ENCODE measurements at places on chromosomes 5 and 9. TPM values are rescaled to one million over a fixed set of nuclear protein-coding genes. Genes with fewer than 3 reads are reported as not detected.

ACOT12 gene
- not detected for total RNA-seq

DNA sequence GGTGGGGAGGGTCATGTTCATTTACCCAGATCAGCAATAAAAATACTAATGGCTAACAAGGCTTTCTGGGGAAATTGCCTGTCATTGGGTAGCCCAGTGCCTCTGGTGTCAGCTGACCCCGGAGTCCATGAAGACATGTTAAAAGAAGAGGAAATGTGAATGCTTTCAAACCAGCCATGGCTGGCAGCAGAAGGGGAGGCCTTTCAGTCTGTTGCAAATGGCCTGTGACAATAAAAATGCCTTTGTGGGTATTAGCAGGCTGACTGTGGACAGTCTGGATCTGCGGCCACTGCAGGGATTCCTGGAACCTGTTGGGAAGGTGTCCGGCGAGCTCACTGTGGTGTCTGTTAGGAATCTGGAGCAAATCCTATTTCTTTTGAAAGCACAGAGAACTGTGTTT lies 7.5 kb downstream of the ABL1 start:
- no peak overlapping the region for H3K27ac ChIP-seq
- no peaks in the 10 kb centered on the region for H3K27me3 ChIP-seq
- no peak overlapping the region for H3K4me3 ChIP-seq
- H3K4me1 ChIP-seq = peaks cover 92% of the 10 kb centered on the region

KIAA0825 gene
- total RNA-seq = 1.7 TPM

DNA sequence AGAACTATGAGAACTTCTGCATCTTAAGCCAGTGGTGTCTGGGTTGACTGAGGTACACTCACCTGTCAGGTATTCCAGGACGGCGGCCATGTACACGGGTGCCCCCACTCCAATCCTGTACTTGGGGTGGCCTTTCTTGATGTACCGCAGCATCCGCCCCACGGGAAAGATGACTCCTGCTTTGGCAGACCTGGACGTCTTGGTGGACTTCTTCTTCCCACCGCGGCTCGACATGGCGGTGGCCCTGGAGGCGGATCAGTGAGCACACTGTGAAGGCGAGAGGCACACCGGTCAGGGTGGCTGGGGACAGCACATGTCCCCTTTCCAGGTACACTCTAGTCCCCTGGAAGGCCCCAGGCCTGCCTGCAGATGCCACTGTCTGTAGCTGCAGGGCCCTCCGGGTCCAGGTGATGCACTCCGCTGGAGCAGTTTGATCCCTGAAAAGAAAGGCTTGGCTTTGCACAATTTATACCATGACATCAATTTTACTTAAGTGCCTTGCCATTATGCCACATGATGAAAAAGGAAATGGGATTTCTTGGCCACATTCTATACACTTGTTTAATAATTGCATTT lies 10.1 kb downstream of the MACROH2A1 start:
- H3K4me3 ChIP-seq = no peak overlapping the region
- peaks cover 66% of the 10 kb centered on the region for H3K36me3 ChIP-seq
- peak overlapping the region; percentile 91 for H3K27ac ChIP-seq
- H3K27me3 ChIP-seq = peaks cover 4% of the 10 kb centered on the region
- peaks cover 96% of the 10 kb centered on the region for H3K4me1 ChIP-seq

RBM27 gene
- 14.4 TPM for total RNA-seq

Measured in HFFc6 (cell line).